ENCODE measurements at places on chromosomes 7 and 10.

DNA sequence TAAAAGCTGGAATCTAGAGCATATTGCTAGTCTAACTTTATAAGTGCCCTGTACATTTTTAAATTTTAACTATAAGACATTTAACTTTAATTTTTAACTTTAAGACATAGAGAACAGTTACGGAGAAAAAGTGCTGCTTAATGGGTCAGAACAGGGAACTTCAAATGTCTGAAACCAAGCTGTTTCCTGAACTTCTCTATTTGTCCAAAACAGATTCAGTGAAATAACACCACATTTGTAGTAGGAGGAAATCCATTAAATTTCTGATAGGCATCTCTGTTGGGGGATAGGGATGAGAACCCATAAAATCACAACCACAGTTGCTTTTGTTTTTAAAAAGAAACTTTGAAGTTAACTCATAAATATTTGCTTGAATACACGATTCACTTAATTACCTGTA, 170.8 kb upstream of the ANK3 start:
- DNase-seq: no peak

DNA sequence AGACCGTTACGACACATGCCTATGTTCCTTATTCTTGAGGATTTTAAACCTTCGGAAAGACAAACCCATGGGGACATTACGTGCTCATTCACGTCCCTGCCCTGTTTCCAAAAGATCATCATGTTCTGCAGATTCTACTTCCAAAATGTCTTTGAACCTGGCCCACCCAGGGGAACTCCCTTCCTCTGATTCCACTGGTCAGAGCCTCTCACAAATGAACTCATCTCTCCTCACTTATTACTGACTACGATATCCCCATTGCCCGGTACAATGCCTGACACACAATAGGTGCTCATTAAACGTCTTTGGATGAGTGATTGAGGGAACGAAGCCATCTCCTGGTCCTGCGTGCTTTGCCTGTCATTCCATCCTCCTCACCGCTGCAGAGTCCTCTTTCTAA, 168.3 kb upstream of the RNF32 start:
- DNase-seq: no peak

DNA sequence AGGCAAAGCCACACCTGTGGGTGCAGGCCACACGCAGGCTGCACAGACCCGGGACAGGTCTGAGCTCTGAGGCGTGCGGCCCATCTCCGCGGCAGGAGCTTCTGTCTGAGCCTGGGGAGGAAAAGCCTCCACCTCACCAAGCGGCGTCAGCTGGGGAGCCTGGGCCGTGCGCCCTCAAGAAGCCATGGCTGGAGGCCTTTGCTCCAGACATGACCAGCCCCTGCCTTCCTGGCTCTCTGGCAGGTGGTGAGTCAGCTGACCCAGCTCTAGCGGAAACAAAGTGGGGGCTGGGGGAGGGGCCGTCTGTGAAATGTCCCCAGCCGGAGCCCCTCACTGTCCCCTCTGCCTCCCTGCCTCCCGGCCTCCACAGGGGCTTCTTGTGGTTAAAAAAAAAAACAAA, 12.5 kb downstream of the GPER1 start:
- DNase-seq: no peak

GRCh38 chr10:66021423-66021822, 904.4 kb upstream of the LRRTM3 start:
- no peak for DNase-seq

GRCh38 chr7:630111-630511, 96.4 kb upstream of the DNAAF5 start:
- no peak for DNase-seq

DNA sequence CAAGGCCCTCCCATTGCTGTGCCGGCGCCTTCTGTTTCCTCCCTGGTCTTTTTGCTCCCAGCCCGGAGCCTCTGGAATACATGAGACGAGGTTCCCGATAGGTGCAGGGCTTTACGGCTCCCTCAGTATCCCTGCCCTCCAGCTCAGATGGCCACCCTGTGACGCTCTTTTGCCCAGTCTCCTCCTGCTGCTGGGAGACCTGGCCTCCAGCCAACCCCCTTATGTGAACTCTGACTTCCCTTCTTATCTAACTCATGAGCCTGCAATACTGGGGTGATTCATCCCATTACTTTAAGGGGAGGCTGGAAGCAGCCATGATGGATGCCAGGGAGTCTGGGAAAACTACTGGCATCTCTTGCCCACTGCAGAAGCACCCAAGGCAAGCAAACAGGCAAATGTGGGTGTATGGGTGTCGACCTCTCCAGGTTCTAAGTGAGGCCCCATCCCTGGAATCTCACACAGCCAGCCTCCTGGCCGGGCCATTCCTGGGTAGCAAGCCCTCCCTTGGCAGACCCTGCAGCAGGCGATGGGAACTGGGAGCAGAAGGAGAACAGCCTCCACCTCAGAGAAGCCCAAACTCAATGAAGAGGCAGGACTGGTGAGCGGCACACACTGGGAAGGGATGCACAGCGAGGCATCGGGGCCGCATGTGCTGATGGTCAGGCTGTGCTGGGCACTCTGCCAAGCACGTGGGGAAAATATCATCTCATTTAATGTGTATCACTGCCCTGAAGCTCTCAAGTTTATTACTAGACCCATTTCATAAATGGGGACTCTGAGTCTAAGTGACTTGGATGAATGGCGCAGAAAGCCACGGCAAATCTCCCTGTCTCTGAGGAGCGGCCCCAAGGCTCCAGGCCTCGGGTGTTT, 97.5 kb downstream of the FAM53B start:
- no peak for DNase-seq

GRCh38 chr7:18194616-18195015, 167.0 kb upstream of the PRPS1L1 start:
- DNase-seq: no peak

GRCh38 chr7:91457208-91457607, 193.0 kb downstream of the FZD1 start:
- DNase-seq: no peak

DNA sequence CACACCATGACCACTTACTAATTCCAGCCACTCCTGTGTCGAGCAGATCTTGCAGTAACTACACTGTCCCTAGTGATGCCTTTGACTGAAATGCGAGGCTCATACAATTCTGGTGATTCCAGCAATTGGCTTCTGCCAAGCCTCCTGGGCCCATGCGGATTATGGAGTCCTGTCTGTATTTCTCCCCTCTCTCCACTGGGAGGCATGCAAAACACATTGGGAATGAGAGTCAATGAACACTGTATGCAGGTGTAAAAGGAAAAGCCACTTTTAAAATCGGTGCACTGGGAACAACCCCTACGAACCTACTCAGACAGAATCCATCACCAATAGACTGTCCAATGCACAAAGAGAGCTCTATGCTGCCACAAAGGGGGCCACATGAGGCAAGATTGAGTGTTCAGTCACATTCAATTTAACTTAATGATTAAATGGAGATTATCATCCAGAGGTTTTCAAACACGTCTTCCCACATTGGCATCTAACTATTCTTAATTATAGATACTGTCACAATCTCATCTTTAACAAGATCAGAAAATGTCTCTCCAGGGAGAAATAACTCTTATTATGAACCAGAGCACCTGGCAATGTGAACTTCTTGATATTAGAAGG, 550.6 kb downstream of the GLRX3 start:
- DNase-seq: no peak

DNA sequence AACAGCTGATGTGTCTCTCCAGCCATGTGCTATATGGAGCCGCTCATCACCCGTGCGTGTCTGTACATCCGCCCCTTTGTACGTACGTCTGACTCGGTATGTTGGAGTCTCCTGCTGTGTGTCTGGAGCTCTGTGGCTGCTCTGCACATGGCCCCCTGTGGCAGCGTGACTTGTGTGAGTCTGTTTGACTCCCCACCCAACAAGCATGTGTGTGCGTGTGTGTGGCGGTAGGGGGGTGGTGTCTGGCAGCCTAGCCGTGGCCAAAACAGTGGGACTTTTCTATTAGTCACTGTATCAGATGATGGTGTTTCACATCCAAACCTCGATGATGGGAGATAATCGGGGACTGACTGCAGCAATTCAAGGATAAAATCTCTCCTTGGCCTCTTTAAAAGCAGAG, 94.1 kb downstream of the COL13A1 start:
- no peak for DNase-seq

DNA sequence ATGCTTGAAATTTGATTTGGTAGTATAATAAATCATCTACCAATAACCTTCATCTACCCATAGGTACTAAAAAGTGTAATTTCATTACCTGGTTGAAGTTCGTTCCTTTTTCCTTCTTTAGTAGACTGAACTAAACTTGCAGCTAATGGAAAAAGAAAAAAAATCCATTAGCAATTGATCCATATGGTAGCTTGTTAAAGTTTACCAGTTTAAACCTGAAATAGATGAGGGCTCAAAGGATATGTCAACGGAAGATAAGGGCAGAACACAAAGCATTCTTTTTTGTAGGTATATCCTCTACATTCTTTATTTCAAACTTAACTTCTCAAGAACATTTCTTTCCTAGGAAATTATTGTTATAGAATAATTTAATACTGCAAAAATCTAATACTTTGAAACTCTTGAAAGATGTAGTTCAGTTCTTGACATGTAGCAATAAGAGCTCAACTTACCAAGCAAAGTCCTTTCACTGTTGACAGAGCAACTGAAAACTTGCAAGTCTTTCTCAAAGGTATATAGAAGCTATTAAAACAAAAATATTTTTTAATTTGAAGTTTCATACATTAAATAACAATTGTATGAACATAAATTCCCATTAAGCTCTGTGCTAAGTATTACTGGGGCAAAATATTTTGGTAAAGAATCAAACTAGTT, 19.1 kb downstream of the GSAP start:
- DNase-seq: no peak

DNA sequence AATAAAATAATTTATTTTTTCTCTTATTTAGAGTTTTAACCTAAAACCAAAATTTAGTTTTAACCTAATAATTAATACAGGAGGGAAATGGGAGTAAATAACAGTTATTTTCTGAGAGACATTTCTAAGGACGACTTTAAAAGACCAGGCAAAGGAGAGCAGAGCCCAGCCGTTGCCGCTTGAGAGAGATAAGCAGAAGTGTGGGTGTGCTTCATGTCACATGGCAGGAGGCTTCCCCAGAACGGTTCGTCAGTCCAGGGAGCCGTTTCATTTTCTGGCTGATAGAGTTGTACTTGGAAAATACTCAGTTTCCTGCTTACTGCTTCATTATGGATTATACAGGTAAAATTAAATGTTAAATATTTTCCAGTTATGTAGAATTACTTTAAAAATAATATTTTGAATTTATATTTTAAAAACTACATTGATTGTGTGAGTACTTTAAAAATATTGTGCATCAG, 61.4 kb downstream of the ST7 start:
- no peak for DNase-seq

- DNase-seq: no peak
Measured at GRCh38 chr10:64468219-64468618, 947.0 kb downstream of the REEP3 start.

- no peak for DNase-seq
Measured at GRCh38 chr10:12507165-12507850, 158.0 kb downstream of the CAMK1D start.

DNA sequence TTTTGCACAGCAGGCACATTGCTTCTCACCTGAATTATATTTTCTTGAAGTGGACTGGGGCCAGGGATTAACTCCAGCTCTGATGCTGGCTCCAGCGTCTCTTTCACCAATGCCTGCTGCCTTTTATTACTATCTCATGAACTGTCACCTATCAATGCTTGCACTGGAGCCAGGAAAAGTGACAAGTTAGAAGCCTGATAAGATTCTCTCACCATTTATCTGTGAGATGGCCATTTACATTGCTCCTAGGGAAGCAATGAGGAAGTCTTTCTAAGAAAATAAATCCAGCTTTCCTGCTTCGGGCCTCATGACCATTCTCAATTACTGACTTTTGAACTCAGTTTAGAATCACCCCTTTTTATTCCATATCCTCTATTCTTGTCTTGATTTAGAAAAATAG, 48.5 kb upstream of the LRRTM3 start:
- no peak for DNase-seq

- no peak for DNase-seq
Measured at GRCh38 chr10:58932126-58932525, 244.3 kb upstream of the PHYHIPL start.

GRCh38 chr7:30788640-30789333, 17.6 kb downstream of the MINDY4 start:
- DNase-seq: no peak

GRCh38 chr7:96927131-96927530, 78.2 kb upstream of the DLX6 start:
- no peak for DNase-seq

- DNase-seq: no peak
Measured at GRCh38 chr7:43196379-43196778, 83.9 kb downstream of the HECW1 start.

- no peak for DNase-seq
Measured at GRCh38 chr7:37494926-37495325, 46.3 kb upstream of the ELMO1 start.

- peak; percentile 18 for DNase-seq
Measured at GRCh38 chr7:155009570-155010157, 6.7 kb upstream of the PAXIP1 start.

DNA sequence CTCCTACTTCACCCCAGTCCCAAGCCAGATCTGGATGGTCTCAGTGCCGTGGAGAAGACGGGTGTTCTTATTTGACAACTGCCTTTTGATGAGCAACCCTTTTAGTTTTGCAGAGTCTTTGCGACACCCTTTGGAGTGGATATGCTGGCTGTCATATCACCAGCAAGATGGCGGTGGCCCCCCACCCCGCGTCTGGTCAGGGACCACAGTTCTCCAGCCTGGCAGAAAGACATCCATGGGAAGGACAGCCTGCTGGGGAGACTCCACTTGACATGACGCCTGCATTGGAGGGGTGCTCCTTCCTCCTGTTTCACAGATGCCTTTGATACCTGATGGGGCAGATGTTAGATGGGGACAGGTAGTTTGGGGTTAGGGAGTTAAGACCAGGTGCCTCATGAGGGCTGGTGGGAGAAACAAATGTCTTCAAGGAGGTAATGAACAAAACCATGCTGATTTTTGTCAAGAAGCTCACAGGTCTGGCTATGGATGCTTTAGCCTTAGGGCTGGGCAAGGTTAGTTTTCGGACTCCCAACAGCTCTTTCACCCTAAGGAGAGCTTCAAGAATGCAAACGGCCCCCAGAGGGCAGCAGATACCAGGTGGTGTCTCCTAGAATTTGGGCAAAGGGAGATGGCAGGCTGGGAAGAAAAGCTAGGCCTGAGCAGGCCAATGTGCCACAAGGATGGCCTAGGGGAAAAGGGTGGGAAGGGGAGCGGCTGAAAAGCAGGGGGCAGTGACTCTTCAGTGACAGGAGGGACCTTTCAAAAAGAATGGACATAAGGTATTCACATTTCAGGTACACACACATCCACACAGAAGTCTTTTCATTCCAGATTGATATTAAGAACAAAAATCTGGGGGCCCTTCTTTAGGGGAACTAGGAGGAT, 95.2 kb downstream of the CLEC2L start:
- DNase-seq: peak; percentile 29

DNA sequence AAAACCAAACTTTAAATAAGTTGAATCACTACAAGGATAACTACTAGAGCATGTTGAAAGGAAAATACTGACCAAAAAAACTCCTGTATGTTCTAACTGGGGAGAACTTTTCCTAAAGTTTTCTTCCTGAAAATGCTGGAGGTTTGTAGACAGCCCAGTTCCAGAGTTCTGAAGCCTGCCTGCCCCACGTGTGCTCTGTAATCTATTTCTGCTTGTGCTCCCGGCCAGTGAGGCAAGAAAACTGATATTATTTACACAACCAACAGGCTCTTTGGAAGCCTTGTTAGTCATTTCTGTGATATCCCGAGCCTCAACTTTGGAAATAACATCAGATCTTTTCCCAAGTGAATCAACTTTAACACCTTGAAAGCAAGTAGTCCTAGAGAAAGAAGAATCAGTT, 46.7 kb downstream of the ZFAND4 start:
- no peak for DNase-seq

GRCh38 chr10:33927347-33927746, 592.9 kb upstream of the NRP1 start:
- no peak for DNase-seq
